ENCODE measurements at places on chromosomes 6 and 20.
A peak's percentile ranks its signal among the peaks of the same experiment; 100 is the strongest.

GRCh38 chr6:130681028-130681427 is 146.2 kb upstream of the SMLR1 start:
- no peak for DNase-seq

DNA sequence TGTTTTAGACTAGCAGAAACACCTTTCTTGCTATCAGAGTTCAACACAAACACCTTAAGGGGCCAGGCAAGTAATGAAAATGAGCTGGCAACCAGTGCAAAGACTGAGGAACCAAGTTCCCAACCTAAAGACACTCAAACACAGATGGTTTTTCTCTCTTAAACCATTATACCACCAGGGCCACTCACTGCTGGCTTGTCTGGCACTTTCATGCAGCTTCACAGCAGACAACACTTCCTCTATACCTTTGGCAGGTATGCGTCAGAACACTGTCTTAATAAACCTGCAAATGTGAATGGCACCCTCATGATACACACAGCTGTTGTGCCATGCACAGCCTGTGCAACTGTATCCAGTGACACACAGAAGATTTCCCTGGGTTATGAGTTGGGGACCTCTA is 41.6 kb downstream of the NFATC2 start:
- peak; percentile 26 for DNase-seq

GRCh38 chr20:6238421-6238820 is 115.6 kb upstream of the FERMT1 start:
- DNase-seq: no peak

- no peak for DNase-seq
Measured at GRCh38 chr6:43464337-43464736, 9.0 kb upstream of the DLK2 start.

GRCh38 chr6:56683882-56684281 is 41.2 kb upstream of the DST start:
- no peak for DNase-seq

- no peak for DNase-seq
Measured at GRCh38 chr6:54060286-54060685, 51.0 kb upstream of the MLIP start.

DNA sequence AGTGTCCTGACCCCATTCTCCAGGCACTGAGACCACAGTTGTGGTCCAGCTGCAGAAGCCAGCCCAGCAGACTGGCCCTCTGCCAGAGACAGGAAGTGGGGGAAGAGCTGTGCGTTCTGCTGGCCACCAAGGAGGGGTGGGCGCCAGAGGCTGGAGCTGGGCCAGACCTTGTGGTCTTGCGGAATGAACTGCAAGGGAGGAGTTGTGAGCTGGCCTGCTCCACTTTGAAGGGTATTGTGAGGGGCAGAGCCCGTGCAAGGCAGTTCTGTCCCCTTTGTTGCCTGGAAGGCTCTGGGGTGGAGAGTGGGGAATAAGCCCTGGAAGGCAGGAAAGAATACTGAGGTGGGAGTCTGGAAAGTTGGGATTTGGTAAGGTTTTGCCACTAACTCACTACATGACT is 3.6 kb upstream of the MDFI start:
- DNase-seq: no peak

Data from activated T-helper 1 cell treated with anti-CD3 and anti-CD28 coated beads, Interleukin-2, amount 50 U/mL, for 16 hours (primary cell).